T-helper 17 cell (primary cell): ENCODE measurements at places on chromosomes 4 and X.

DNA sequence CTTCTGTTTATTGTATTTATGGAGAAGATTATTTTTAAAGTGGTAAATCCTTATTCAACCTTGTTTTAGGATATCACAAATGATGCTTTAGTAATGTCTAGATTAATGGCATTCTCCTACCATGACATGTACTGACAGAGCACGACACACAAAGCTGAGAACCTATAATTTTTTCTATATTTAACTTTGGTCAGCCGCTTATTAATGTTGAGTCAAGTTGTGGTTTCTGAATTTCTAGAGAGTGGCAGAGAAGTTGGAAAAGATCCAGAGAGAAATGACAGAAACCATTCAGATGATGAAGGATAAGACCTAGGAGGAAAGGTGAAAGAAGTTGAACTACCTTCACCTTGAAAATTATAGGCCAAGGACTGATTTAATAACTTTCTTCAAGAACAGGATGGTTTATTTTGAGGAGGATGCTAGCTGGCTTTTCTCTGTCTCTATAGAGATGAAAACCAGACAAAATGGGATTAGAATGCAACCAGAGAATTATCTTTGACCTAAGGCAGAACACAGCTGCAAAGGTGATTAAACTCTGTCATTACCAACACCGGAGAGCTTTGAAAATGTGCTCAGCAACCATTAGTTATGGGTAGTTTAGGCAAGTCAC lies 62.6 kb upstream of the TSPAN5 start:
- no peak for DNase-seq

DNA sequence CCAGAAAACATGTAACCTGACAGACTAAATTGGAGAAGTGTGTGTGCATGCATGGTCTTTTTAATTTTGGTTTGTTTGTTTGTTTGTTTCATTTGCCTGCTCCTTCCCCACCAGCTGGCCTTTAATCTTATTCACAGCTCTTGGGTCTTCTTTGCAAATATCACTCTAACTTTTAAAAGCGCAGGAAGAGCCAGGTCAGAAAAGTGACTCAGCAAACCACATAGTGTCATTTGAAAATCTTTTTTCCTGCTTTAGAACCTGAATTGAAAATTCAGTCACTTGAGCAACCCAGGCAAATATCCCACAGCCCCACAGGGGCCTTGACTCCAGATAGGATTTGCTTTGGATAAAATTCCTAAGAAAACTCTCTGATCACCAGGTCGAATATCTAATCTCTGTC lies 4.6 kb downstream of the TMEM255A start:
- DNase-seq: no peak

DNA sequence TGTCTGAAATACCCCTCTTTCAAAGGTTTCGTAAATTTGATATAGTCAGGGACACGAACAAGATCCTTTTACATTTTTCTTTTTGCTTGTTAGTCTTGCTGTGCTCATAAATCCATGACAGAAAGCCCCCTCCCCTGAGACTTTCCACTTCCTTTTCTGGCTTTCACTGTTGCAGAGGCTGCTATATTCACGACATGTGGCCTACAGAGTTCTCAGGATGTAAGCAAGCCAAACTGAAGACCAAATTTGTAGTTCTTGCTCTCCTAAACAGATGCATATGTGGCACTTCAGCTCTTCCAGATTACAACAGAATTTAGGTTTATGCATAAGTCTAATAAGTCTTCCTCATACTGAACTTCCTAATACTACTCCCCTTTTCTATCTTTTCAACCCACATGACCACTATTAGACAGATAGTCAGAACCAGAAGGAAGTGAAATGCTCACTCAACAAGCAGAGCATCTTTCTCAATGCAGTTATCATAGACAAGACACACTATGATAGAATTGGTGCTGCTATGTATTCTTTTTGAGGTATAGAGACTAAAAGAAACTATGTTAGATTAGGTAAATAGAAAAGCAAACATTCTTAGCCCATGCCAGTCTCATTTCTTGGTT lies 15.0 kb downstream of the BTK start:
- no peak for DNase-seq

DNA sequence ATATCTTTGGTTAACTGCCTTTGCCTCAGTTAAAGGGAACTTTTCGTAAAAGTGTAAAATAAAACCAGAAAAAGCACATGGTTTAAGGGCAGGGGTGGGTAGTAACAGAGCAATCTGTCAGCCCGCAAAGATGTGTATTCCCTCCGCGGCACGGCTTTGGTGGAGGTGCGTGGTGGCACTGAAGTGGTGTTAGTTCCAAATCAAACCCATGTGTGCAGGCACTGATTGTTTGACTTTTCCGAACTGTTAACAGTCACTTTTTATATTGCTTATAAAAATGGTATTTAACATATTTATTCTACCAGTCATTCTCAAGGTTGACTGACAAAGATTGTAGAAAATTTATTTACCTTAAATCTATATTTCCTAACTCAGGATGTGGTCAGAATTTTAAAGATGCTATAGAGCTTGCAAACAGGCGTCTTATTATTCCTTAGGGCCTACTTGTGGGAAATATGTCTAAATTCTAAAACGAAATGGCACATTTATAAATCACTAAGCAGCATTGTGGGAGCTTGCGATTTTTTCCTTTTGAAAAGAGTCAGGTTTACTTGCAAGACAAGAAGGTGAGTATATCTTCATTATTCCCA lies 272.7 kb upstream of the PCDH18 start:
- no peak for DNase-seq

DNA sequence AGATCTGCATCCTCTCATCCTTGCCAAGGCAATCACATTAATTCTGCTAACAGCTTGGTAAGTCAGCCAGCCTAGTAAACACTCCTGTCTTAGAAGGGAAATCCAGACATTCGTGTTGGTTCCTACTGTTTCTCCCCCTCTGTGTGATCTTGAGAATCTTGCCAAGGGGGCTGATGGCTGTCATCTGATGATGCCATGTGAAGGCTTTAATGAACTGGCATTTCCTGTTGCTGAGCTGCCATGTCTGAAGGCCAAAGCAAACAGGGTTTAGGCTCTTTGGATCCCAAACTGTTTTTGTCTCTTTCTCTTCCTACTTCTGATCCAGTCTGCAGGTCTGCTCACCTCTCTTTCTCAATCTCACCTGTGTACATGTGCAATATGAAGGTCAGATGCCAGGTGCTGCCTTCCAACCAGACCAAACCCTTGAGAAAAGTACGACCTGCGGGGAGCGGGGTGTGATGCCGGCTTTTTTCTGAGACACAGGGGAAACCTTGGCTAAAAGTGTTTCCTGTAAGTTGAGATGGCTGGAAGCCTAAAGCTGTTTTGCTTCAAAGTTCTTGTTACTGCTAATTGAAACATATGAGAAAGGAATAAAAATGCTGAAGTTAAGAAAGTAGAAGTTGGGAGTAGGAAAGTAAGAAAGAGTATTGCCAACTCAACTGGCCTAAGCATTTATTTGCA lies 532.9 kb downstream of the ANKRD50 start:
- DNase-seq: no peak

GRCh38 chr4:5712517-5712916 lies 1.5 kb downstream of the EVC start:
- DNase-seq: no peak

DNA sequence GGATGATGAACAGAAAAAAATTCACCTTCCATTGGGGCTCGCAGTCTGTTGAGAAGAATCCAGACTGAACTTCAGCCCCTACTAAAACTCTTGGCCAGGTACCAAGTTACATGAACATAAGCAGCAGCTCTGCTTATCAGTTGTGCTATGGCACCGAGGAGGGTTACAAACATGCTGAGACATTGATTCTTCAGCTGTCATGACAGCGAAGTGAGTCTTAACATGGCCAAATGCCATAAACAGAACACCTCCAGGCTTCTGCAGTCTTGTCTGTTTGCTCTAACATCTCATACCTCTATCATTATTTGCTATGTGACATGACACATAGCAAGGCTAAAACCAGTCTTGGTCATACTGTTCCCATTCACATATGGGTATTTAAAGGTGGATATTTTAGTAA lies 521.5 kb downstream of the GRID2 start:
- no peak for DNase-seq

GRCh38 chrX:47327902-47328301 lies 42.5 kb upstream of the ZNF157 start:
- no peak for DNase-seq

GRCh38 chr4:7831330-7831729 lies 108.3 kb downstream of the AFAP1 start:
- no peak for DNase-seq

DNA sequence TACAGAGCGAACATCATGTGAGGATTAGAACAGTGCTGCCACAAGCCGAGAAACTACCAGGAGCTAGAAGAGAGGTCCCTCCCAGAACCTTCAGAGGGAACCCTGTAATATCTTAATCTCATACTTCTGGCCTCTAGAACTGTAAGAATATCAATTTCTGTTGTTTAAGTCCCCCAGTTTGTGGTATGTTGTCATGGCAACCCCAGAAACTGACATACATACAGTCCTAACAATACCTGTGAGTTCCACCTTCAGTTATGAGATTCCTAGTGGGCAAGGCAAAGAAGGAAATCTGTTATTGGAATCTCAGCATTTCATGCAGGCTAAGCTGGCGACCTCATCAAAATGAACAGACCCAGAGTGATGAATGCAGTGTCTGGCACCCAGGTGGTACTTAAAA lies 42.5 kb downstream of the ZBTB49 start:
- no peak for DNase-seq

GRCh38 chr4:94690851-94691254 lies 66.9 kb upstream of the BMPR1B start:
- DNase-seq: no peak

DNA sequence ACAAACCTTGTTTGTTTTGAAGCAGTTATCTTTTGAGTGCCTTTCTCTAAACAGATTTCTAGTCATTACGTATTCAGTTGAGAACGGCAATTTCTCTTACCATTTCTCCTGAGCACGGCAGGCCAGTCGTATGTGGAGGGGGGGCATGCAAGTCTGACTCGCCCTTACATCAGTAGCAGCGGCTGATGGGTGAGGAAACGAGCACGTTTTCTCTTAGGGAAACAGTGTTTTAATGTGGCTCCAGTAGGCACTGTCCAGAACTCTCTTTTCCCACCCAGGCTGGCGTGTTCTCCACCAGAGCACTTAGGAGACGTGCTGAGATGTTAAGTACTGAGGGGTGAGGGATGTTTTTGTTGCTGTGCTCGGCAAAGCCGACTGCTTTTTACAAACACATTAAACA lies 240.5 kb downstream of the STIM2 start:
- DNase-seq: no peak

DNA sequence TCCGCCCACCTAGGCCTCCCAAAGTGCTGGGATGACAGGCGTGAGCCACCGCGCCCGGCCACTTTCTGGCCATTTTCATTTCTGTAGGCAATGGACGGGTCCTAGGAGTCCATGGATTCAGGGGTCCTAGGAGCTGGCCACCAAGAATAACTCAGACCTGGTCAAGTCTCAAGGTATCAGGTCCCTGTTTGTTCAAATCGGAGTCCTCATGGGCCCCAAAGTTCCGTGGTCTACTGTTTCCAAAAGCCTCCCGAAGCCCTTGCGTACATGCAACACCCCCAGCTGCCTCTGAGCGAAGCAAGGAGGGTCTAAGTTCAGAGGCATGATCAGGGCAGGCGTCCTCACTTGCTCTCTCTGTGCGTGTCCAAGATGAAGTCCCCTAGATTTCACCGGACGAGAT lies 30.1 kb downstream of the P2RY8 start:
- DNase-seq: no peak
